ENCODE measurements at places on chromosomes 7 and 10.

DNA sequence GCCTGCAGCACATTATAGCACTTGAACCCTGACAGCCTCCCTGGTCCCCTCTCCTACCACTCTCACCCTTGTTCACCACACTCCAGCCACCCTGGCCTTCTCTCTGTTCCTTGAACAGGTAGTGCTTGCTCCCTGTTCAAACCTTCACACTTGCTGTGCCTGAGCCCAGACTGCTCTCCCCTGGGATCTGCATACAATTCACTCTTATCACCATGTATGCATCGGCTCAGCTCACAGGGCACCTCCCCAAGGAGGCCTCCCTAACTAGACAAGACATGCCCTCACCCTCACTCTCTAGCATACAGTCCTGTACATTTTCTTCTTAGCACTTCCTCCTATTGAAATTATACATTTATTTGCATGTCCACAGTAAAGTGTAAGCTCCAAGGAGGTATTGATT, 59.3 kb downstream of the FAM13C start:
- no peak for DNase-seq

DNA sequence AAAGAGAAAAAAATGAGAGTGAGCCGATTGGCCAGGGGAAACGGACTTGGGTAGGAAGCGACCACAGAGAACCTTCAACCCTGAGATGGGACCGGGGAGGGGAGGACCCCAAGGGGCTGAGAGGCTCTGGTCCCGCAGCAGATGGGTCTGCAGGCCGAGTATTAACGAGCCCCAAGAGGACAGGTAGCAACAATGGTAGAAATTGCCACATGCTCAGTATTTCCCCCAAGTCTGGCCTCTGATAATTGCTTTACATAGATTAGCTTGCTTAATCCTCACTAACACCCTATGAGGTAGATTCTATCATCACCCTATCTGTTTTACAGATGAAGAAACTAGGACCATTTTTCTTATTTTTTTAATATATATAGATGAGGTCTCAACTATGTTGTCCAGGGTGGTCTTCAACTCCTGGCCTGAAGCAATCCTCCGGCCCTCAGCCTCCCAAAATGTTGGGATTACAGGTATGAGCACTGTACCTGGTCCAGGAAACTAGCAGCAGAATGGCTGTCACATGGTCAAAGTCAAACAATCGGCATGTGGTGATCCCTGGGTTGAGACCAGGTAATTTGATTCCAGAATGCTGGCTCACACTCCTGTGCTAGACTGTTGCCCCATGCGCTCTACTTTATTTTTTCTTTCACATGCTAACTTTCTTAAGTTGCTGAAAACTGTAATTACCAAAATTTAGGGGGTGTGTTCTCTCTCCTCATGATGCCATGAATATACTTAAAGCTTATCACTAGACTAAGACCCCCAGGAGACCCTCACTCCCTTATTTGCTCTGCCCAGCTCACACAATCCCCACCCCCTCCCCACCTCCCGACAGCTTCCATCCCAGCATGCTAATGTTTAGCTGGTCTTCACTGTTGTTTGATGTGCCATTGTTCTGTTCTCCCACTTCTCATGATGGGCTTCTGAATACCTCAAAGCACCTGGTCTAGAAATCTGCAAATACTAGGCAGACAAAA, 67.9 kb upstream of the AFAP1L2 start:
- DNase-seq = no peak

DNA sequence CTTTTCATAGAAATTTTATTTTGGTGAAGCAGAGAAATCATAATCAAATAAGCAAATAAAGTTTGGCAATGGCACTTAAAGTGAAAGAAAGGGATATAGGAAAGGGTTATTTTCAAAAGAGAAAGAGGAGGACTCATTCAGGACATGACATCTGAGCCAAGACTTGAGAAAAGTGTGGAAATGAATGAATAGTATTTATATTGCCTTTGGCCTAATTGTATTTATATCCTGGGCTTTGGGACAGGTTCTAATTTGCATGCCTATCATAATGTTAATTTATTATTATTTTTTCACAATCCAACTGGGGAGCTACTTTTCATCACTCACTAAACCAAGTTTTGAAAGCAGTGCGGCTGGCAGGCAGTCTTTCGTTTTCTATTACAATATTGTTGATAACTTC, 376.8 kb downstream of the HGF start:
- no peak for DNase-seq

GRCh38 chr10:24723386-24723787, 300 bp downstream of the ARHGAP21 start:
- DNase-seq = no peak

GRCh38 chr10:1665681-1666080, 71.6 kb downstream of the ADARB2 start:
- DNase-seq = no peak

GRCh38 chr10:98463016-98463415, 16.3 kb upstream of the HPS1 start:
- DNase-seq = no peak

DNA sequence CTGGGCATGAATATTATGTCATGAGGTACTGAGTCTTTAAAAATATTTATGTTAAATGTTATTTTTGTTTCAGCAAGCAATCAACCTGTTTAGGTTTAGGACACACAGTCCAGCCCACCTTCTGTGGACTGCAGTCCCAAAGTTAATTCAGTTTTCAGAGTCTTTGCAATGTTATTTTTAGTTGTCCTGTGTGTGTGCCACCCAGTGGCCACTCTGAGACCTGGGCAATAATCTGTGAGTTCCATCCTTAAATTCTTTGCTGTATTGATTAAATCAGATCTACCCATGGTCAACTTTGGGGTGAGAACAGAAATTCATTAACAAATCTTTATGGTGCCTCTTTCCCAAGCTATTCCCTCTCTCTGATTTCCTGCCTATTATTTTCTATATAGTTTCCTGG, 415.1 kb downstream of the CCSER2 start:
- DNase-seq = no peak

- DNase-seq = no peak
Observed at GRCh38 chr7:20399521-20399920, 68.8 kb downstream of the ITGB8 start.

GRCh38 chr7:141949911-141950310, 3.1 kb upstream of the CLEC5A start:
- DNase-seq = no peak

DNA sequence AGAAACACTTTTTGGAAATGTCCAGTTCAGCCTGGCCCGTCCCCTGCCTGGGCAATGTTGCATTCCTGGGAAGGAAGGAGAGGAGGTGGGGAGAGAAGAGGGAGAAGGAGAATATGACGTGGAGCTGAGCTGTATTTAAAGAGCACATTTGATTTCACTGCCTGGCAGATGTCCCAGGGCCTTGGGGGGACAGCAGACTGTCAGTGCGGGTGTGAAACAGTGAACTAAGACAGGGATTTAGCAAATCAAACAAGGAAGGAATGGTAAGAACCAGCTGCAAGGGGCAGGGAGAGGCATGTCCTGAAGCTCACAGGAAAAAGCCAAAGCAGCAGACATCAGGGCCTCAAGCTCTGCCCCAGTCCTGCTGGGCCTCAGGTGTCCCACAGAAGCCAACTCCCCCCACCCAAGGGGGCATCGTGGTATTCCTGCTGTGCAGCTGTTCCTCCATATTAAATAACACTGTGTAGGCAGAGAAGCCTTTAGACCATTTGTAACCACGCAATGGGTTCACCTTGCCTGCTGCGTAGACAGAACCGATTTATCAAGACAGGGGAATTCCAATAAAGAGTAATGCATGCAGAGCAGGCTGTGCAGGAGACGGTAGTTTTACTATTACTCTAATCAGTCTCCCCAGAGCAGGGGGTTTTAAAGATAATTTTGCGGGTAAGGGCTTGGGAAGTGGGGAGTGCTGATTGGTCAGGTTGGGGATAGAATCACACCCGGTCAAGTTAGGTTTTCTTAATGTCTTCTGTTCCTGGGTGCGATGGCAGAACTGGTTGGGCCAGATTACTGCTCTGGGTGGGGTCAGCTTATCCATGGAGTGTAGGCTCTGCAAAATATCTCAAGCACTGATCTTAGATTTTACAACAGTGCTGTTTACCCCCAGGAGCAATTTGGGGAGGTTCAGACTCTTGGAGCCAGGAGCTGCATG, 18.3 kb downstream of the LEP start:
- DNase-seq = no peak

DNA sequence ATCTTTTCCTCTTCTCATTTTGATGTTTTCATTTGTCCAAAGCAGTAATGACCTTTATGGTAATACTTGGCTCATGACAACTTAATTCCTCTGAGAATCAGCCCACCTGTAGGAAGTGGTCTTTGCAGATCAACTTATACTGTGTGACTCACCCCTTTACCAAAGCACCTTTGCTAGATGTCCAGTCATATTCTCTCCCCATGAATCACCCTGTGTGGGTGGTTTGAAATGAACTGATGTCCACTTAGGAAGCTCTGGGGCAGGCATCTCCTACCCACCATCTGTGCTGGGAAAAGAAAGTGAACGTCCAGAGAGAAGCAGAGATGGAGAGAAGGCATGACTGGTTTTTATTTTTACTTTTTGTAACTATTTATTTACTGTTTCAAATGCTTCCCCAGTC, 410.3 kb downstream of the KIF20B start:
- no peak for DNase-seq

DNA sequence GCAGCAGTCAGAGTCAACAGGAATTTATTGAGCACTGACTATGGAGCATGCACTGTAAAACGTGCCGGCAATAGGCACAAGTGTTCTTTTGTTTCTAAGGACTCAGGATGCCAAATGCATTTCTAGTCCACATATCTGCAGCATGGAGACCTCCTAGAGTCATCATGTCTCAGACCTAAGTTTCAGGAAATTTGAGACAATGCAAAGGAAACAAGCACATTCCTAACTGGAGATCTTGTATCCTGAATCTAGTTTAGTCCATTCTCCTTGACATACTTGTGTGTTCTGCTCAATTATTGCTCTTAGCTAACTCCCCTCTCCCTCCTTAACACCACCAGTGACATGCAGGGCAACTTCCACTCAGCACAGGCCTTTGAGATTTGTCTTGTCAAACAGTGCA, 173.2 kb downstream of the ZNF438 start:
- no peak for DNase-seq

DNA sequence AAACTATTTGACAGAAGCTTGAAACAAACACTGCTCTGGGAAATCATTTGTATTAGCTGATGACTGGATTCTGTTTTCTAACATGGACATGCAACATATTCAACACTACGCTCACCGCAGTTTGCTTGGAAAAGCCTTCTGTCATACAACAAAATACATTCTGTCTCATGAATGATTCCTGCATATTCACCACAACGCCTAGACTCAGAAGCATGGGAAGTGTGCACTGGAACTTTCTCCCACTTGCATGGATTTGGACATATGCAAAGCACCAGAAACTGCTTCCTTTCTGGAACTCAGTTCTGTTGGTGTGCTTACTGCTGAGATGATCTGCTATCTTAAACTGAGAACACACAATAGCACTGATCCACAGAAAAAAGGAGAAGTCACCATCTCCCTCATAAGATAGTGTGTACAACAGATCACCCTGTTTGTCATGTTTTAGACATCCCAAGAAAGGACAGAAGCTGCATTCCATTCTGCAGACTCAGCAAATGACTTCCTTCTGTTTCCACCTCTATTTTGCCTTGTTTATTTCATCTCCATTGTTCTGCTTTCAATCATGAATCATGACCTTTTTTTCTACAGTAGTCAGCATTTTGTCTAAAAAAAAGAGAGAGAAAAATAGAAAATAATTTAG, 115.8 kb downstream of the HTR7 start:
- DNase-seq = no peak

- no peak for DNase-seq
Observed at GRCh38 chr7:151599401-151600227, 79.9 kb upstream of the RHEB start.

GRCh38 chr7:30278849-30279652, 5.3 kb upstream of the ZNRF2 start:
- no peak for DNase-seq

DNA sequence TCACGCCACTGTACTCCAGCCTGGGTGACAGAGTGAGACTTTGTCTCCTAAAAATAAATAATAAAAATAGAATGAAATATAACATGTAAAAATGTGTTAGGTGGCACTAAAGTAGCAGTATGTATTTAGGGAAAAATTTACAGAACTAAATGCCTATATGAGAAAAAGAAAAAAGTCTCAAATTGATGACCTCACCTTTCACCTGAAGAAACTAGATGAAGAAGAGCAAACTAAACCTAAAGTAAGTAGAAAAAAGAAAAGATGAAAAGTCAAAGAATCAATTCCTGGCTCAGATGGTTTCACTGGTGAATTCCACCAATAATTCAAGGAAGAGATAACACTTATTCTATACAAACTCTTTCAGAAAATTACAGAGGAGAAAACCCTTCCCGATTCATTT, 106.5 kb upstream of the NANOS1 start:
- DNase-seq = no peak

DNA sequence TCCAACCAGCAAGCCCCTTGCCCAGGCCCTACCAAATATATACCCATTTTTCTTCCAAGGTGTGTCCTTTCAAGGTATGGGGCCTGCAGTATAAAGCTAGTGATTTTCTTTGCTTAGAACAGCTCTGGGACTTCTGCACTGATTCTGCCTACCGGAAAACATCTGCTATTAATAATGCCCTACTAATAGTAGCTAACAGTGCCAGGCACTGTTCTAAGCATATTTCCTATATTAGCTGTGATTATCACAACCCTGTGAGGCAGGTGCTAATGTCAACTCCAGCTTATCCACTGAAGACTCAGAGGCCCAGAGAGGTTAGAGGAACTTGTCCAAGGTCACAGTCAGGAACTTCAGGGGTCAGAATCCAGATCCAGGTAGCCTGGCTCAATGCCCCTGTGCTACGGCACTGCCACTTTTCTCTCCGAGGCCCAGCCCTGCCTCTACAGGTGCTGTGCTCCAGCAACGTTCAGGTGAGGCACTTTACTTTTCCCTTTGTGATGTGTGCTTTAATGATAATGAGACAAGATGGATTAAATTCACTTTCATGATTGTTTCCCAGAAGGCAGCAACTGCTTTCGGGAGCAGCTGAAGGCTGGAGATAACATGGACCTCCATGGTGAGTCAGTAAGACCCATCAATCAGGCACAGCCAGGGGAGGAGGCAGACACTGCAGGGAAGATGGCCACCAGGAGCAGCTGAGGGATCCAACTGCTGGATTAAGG, 26.7 kb downstream of the TAS2R41 start:
- no peak for DNase-seq

GRCh38 chr7:93948106-93948505, 26.6 kb downstream of the GNG11 start:
- DNase-seq = no peak

- no peak for DNase-seq
Observed at GRCh38 chr7:70893971-70894715, 237.8 kb upstream of the GALNT17 start.

- DNase-seq = no peak
Observed at GRCh38 chr10:124267231-124267885, 151.4 kb downstream of the OAT start.

GRCh38 chr7:140876519-140877248, 48.0 kb downstream of the BRAF start:
- no peak for DNase-seq

- no peak for DNase-seq
Observed at GRCh38 chr7:36567699-36568451, 156.4 kb downstream of the AOAH start.

Data from NCI-H1417 treated with DMSO at 0.1 percent for 48 hours (cell line).